ENCODE measurements at places on chromosomes 4 and X. TPM values are rescaled to one million over a fixed set of nuclear protein-coding genes. Genes with fewer than 3 reads are reported as not detected.

Gene DNAAF6
- total RNA-seq: not detected

Gene WFS1
- total RNA-seq: 6.5 TPM

Gene TMEM192
- total RNA-seq: 4.3 TPM

Gene PRPS2
- 78.2 TPM for total RNA-seq

Gene GLRA2
- not detected for total RNA-seq

Gene RAB40A
- total RNA-seq: 0.20 TPM

Gene RNF150
- 0.25 TPM for total RNA-seq

Gene F11
- total RNA-seq: not detected

Gene VSIG4
- total RNA-seq: not detected

Gene NAT8L
- 5.1 TPM for total RNA-seq

Gene HSPA4L
- 0.66 TPM for total RNA-seq

Gene HAND2
- total RNA-seq: not detected

Gene PRMT9
- total RNA-seq: 10.1 TPM

Gene INTS12
- 18.9 TPM for total RNA-seq

Gene MAGEB10
- total RNA-seq: not detected

Gene GALNTL6
- not detected for total RNA-seq

Gene GCNA
- total RNA-seq: 5.7 TPM

Gene NHSL2
- 1.2 TPM for total RNA-seq

Gene ZNF630
- total RNA-seq: 0.54 TPM

Gene MSANTD1
- total RNA-seq: 2.1 TPM

Gene ASMT
- not detected for total RNA-seq

Gene GUCY1A1
- total RNA-seq: not detected

Gene ODAM
- total RNA-seq: not detected

Gene SLITRK4
- total RNA-seq: not detected

Gene MAGEA2
- not detected for total RNA-seq

Gene FRMD7
- total RNA-seq: not detected

Gene RS1
- not detected for total RNA-seq

Gene XAGE5
- total RNA-seq: not detected

Gene NHS
- 5.6 TPM for total RNA-seq

Gene PABPC4L
- total RNA-seq: not detected

Gene CFI
- total RNA-seq: not detected

Gene CYBB
- total RNA-seq: 0.32 TPM

Gene ASB12
- not detected for total RNA-seq

Gene NDP
- not detected for total RNA-seq

Gene RHOH
- total RNA-seq: 150 TPM

Gene IL3RA
- 17.4 TPM for total RNA-seq

Gene EXOC1L
- not detected for total RNA-seq

Gene TEX11
- total RNA-seq: not detected

All from T-helper 1 cell treated with Interleukin-12 subunit alpha and Interleukin-12 subunit beta and Interleukin-4 antibody, amounts not matched to agents 30 ng/mL and 1 ng/mL, for 36 hours (primary cell).